GM23248 (cell line): ENCODE measurements at places on chromosomes 16 and 17.

DNA sequence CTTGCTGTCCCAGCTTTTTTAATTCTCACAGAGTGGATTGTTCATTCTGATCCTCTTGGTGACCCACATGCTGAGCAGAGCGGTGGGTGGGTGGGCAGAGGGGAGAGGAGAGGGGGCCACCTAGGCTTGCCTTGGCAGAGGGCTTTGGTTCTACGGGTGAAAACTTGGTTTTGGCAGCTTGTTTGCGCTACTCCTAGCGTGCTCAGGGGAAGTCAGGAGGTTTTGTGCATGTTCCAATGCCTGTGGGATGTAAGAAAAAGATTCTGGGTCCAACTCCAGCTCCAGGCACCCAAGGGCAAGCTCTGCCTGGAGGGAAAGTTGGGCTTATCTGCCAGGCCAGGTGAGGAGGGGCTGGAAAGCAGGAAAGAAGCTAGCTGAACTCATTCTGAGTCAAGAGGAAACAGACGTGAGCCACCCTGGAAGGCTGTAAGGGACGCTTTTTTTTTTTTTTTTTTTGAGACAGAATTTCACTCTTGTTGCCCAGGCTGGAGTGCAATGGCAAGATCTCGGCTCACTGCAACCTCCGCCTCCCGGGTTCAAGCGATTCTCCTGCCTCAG lies 169.1 kb downstream of the WSCD1 start:
- DNase-seq: no peak

- DNase-seq: no peak
Measured at GRCh38 chr17:76275382-76276068, 10.4 kb downstream of the UBALD2 start.

DNA sequence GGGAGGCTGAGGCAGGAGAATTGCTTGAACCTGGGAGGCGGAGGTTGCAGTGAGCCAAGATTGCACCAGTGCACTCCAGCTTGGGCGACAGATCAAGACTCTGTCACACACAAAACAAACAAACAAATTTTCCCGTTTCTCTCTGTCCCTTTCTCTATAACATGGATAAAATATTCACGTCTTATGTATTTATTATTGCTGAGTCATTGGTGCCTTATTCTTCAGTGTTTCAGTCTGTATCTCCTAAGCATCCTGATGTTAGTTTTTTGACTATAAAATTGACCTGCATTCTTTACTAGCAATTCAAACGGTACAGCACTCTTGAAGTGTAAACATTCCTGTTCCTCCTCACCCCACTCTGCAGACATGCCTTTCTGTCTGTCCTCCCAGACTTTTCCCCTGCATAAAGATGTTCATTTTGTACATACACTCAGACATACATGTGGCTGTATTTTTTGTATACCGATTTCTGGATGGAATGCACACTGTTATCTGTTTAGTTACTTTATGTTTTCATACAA lies 16.4 kb downstream of the DHODH start:
- DNase-seq: no peak

- peak; percentile 58 for DNase-seq
Measured at GRCh38 chr16:69566981-69567680, 1.4 kb downstream of the NFAT5 start.

DNA sequence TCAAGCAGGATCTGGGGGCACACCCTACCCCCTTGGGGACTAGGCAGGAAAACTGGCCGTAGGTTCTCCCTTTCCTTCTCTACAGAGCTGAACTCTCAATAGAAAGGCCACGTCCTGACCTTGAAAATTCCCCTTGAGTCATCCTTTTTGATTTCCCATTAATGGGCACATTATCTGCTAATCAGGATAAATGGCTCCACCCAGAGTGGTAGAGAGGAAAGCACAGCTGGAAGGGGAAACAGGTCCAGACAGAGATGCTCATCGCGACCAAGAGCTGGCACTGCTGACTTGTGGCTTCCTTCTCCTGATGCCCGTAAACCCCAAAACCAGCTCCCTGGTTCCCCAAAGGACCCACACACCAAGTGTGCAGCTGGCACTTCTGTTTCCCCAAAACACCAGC lies 206.5 kb upstream of the CDH5 start:
- peak; percentile 44 for DNase-seq

- DNase-seq: peak; percentile 43
Measured at GRCh38 chr16:66911112-66911511, 7.6 kb downstream of the CDH16 start.

DNA sequence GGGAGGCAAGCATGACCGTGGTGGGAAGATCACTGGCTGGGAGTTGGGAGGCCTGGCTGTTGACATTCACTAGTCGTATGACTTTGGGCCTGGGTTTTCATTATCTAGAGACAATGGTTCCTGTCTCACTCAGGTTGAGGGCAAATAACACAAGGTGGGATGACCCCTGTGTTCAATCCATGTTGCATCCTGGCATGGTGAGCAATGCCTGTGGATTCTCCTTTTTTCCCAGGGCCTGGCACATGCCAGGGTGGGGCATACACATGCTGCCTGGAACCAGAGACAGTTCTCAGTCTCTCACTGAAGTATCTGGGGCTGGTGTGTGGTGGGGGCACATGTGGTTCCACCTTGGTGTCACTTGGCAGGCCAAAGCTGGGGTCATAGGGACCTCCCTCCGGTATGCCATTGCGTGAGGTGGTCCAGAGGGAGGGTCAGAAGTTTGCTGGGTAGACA lies 5.4 kb downstream of the THRA start:
- peak; percentile 55 for DNase-seq

DNA sequence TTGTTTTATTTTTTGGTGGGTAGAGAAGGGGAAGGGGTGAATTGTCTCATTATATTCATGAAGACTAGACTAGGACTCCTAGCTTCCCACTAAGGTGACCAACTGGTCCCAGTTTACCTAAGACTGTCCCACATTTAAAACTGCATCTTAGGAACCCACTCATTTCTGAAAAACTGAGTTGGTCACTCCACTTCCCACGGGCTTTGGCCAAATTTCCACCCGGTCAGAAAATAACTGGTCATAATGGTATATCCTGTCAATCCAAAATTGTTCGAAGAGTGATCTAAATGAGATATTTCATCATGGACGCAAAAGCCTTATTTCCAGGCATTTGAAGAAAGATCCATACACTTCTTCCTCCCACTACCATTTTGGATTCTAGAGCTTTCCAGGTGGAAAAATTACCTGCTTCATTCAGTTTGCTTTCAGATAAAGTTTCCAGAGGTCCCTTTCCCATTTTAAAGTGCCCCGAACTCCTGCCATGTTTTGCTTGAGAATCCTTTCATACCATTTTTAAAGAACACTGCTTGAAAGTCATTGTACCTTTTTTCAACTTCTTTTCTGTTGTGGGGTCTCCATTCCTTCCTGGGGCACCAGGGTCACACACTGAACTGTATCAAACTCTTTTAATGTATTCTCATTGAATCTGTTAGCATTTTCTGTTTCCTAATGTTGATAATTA lies 21.8 kb upstream of the ZFHX3 start:
- DNase-seq: no peak

GRCh38 chr16:3564130-3564888 lies 12.9 kb downstream of the NLRC3 start:
- no peak for DNase-seq

- DNase-seq: peak; percentile 29
Measured at GRCh38 chr17:74211912-74212208, 1.5 kb upstream of the TTYH2 start.

- DNase-seq: no peak
Measured at GRCh38 chr17:66637491-66637890, 197.4 kb upstream of the CACNG5 start.

- DNase-seq: no peak
Measured at GRCh38 chr16:81899601-81900000, 111.7 kb downstream of the SDR42E1 start.
